ENCODE measurements at places on chromosomes 2 and 18.

DNA sequence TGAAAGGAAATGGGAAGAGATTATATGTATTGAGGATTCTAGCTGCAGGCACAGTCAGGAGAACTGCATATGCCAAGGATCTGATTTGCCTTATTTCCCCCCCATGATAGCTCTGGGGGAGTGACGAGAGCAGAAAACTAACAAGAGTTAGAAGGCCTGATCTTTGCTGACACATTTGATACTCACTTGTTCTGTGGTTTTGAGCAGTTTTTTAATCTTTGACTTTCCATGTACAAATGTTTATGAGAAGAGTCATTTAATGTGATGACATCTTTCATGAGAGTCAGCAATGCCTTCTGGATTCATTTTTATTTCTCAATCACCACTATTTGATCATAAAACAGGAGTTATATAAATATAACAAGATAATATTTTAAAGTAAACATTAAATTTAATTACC is 12.7 kb upstream of the SERPINB7 start:
- no peak for DNase-seq

DNA sequence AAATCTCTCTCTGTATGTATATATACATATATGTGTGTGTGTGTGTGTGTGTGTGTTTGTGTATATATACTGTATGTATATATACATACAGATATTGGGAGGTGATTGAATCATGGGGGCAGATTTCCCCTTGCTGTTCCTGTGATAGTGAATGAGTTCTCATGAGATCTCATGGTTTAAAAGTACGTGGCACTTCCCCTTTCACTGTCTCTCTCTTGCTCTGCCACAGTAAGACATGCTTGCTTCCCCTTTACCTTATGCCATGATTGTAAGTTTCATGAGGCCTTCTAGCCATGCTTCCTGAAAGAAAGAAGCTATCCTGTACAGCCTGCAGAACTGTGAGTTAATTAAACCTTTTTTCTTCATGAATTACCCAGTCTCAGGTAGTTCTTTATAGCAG is 18.8 kb upstream of the CCDC195 start:
- DNase-seq = no peak

DNA sequence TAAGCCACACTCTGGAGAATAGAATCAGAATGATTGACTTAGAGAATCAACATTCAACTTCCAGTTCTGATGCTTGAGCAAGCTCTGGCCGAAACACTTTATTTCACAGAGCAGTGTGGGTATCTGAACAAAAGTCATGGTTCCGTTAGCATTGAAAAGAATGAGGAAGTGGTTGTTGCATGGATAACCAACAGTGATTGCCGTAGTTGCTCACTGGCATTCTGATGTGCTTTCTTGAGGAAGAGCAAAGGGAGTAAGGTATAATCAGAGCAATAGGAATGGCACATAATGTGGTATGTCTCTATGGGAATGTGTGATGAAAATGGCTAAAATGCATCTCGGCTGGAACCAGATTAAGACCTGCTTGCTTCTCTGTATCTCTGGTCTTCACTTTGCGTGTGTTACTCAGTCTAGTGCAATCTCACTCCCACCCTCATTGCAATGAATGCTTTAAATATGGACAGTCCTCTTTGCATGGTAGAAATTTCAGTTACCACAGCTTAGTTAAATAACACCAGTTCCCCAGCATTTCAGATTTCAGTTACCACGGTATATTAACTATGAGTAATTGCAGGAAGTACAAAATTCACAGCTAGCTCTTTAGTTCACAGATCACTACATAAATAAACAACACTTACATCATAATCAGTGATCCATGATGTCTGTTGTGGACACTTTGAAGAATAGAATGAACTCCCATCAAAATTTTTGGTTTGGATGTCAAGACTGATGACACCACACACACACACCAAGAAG is 7.8 kb upstream of the RAB12 start:
- peak; percentile 78 for DNase-seq

- DNase-seq = no peak
These were observed 377.4 kb downstream of the TGIF1 start for GRCh38 chr18:3827236-3827845.

- DNase-seq = no peak
These were observed 81.7 kb downstream of the ACSL3 start for GRCh38 chr2:222942561-222942960.
